ENCODE measurements at places on chromosomes 16 and 17.

GRCh38 chr17:78242024-78242742 is 10.8 kb downstream of the TMEM235 start:
- no peak for DNase-seq

- no peak for DNase-seq
Observed at GRCh38 chr16:2825906-2826305, 4.2 kb upstream of the ZG16B start.

DNA sequence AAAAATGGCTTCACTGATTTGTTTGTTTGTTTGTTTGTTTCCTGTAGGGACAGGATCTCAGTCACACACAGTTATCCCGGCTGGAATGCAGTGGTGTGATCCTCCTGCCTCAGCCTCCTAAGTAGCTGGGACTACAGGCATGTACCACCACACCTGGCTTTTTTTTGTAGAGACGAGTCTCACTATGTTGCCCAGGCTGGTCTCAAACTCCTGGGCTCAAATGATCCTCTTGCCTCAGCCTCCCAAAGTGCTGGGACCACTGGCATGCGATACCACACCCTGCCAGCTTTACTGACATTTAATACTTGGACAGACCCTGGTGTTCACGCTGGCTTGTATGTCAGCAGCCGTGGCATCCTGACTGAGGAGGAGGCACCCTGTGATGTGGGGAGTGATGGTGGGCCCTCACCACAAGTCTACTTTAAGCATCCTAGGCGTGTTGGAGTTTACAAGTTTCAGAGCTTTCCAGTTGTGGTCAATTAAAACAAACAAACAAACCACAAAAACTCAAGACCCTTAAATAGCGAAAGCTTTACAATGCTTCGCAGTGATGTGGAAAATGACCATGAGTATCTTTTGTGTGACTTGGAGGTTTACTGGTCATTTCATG is 5.1 kb downstream of the ABCA3 start:
- no peak for DNase-seq

GRCh38 chr16:53775106-53775820 is 71.3 kb downstream of the FTO start:
- DNase-seq, result no peak

- DNase-seq, result no peak
Observed at GRCh38 chr17:62596662-62597061, 30.8 kb upstream of the MRC2 start.

All from CD4-positive, alpha-beta T cell treated with Interleukin-17A for 4 hours (primary cell).